ENCODE measurements at places on chromosomes 2 and 18. TPM values are rescaled to one million over a fixed set of nuclear protein-coding genes. Genes with fewer than 3 reads are reported as not detected.
A peak's percentile ranks its signal among the peaks of the same experiment; 100 is the strongest.

MATN3 gene
- not detected for total RNA-seq

EIF5B gene
- 82.8 TPM for total RNA-seq

C2orf49 gene
- 20.0 TPM for total RNA-seq

GNLY gene
- total RNA-seq: 7.7 TPM

ACVR1C gene
- total RNA-seq: 0.61 TPM

LINC00305 gene
- not detected for total RNA-seq

DNA sequence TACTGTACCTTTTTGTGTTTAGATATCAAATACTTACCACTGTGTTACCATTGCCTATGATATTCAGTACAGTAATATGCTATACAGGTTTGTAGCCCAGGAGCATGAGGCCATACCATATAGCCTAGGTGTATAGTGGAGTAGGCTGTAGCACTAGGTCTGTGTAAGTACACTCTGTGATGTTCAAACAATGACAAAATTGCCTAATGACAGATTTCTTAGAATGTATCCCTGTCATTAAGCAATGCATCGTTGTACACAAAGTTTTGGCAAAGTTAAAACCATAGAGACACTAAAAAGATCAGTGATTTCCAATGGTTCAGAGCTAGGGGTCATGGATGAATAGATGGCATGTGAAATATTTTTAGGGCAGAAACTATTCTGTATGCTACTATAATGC, 415.5 kb downstream of the NCKAP5 start:
- no peak for DNase-seq

- DNase-seq: no peak
Measured at GRCh38 chr2:237470914-237471313, 16.1 kb upstream of the MLPH start.

- DNase-seq: no peak
Measured at GRCh38 chr2:126817172-126817571, 81.5 kb upstream of the TEX51 start.

DNA sequence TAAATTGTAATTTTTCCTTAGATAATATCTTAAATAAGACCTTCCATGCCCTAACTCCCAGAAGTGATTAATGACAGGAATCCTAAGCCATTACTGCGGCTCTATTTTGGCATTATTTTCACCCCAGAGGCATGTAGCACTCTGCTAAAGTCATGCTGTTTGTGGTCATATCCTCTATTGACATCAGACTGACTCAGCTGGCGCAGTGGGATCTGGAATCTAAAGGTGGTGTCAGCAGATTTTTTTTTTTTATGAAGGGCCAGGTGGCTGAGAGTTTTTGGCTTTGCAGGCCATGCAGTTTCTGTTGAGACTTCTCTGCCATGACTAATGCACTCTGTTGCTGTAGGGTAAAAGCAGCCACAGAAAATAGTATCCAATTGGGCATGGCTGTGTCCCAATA, 64.1 kb upstream of the ACVR1C start:
- DNase-seq: no peak

DNA sequence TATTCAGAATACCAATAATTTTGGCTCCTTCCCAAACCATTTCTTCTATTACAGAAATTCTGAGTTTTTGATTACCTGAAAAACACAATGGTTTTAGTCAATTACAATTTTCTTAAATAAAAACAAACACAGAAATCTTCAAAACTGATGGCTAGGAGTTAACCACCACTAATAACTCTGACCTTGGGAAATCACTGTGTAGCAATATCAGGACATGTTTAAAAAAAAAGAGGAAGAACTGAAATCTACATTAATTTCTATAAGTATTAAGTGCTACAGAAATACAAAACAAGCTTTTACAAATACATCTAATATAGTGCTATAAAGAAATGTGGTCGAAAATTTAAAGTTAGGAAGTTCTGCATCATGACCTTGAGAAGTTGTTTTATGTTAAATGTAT, 14.9 kb downstream of the L3MBTL4 start:
- DNase-seq: no peak

- DNase-seq: no peak
Measured at GRCh38 chr2:62149708-62150107, 46.2 kb upstream of the B3GNT2 start.

- DNase-seq: peak; percentile 69
Measured at GRCh38 chr18:22346401-22346952, 71.2 kb downstream of the CTAGE1 start.

Measured in CD8-positive, alpha-beta memory T cell (primary cell).